ENCODE measurements at places on chromosomes 12 and 14. TPM values are rescaled to one million over a fixed set of nuclear protein-coding genes. Genes with fewer than 3 reads are reported as not detected.

DNA sequence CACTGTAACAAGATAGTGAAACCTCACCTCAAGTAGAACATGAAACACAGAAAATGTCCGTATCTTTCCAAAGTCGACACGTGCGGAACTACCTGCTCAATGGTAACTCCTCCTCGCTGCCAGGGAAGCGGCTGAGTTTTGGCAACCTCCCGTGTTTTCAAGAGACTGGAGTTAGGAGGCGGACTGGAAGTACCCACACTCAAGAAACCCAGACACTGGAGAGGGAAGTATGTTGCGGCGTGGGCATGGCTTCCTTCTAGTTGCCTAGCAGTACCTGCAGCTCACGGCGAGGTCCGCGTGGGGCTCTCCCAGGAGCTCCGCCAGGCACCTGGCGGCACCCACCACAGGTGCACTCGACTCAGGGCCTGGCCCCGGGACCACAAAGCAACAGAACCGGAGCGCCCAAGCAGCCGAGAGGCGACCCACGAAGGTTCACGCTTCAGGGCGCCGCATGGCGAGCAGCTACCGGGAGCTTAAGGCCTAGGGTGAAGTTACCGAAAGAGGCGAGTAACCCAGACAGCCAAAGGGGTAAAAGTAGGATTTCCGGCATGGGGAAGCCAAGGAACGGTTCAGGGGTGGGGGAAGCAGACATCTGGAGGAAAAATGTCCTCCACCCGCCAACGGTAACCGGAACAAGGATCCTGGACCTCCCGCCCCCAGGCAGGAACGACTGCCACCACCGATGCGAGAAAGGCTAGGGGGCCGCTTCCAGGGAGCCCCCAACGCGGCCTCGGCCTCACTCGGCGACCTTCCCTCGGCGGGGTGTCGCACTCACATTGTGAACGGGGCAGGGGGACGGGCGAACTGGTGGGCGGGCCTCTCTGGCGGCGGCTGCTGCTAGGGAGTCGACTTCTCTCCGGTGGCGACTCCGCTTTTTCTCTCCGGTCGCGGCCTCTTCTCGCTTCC is 608 bp downstream of the PTGES3 start:
- DNase-seq = peak; percentile 46

DNA sequence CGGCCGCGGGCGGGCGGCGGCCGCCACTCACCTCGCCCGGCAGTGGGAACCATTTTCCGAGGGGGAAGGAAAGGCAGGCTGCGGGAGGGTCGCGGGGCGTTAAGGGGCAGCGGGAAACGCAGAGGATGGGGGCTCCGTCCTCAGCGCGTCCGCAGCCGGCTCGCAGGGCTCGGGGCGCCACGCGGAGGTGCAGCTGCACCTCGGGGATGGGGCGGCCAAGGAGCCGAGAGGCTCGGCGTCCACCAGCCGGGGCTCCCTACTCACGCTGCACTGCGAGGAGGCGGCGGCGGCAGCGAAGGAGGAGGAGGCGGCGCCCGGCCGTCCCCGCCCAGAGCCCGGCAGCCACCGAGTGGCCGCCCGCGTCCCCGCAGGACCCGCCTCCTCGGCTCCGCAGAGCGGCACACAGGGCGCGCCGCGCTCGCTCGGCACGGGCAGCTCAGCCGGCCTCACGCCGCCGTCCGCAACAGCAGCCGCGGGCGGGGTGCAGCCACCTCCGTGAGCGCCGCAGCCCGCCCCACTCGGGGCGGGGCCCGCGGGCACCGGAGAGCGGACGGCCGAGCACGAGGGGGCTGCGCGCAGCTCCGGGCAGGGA is at the start of gene ATP2B1:
TSS of gene ATP2B1 (minus strand) at position 274 of the 592 bp plus-strand sequence. CDS start 52,952 bp downstream, outside the sequence.
- DNase-seq = peak; percentile 86

DNA sequence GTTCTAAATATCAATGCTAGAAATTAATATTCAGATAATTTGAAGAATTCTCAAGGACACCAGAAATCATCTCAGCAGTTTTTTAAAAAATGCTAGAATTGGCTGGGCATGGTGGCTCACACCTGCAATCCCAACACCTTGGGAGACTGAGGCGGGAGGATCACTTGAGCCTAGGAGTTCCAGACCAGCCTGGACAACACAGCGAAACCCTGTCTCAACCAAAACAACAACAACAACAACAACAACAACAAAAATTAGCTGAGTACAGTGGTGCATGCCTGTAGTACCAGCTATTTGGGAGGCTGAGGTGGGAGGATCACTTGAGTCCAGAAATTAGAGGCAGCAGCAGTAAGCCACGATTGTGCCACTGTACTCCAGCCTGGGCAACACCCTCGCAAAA is 3.2 kb upstream of the MDP1 start:
- DNase-seq = no peak

Gene TMEM52B
- 0.37 TPM for total RNA-seq

Gene PMEL
- 0.54 TPM for total RNA-seq

DNA sequence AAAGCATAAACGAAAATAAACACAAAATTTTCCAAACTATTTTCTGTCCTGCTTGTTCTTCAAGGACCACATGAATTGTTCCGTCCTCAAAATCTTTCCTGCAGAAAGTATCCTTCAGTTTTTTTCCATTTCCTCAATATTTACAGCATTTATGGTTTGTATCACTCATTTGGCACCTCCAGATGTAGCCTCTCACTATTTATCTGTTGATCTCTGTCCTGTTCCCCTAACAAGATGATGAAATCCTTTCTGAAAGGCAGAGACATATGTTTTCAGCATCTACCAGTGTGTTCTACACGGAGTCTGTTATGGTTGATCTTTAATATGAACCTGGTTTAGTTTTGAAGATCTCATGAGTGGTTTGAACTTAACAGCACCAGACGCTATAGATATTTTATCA is 490.2 kb downstream of the NELL2 start:
- DNase-seq = no peak
